ENCODE measurements at places on chromosomes 12 and 14. TPM values are rescaled to one million over a fixed set of nuclear protein-coding genes. Genes with fewer than 3 reads are reported as not detected.
A peak's percentile ranks its signal among the peaks of the same experiment; 100 is the strongest.

DNA sequence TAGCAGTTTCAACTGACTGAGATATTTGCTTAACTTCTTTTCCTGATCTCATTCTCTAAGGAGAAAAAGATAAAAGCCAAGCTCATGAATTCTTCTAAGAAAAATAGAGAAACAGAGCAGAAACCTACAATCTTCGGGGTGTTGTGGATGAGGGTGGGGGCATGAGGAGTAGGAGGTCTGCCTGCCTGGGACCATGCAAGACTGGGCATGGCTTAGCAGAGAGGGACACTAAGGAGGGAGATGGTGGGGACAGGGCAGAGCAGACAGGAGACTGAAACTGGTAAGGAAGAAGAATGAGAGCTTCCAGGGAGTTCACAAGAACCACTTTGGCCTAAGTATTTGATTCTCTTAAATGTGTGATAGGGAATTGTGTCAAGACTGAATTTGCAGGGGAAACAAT is 188.0 kb downstream of the CFAP54 start:
- DNase-seq, result no peak

DNA sequence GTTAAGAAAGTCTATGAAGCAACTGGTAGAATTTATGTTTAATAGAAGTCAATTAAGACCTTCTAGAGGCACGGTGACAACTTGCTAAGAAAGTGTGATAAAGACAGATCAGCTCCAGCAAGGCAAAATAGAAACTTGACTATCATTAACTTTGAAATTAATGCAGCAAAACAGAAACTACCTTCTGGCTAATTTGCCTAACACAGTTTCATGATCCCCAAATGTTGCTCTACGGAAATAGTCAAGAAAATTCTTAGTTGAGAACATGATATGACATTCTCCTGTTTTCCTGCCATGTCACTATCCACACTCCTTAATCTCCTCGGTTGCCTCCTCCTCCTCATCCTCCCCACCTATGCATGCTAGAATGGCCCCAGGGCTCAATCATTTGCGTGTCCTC is 4.2 kb downstream of the DENND5B start:
- DNase-seq, result no peak

DNA sequence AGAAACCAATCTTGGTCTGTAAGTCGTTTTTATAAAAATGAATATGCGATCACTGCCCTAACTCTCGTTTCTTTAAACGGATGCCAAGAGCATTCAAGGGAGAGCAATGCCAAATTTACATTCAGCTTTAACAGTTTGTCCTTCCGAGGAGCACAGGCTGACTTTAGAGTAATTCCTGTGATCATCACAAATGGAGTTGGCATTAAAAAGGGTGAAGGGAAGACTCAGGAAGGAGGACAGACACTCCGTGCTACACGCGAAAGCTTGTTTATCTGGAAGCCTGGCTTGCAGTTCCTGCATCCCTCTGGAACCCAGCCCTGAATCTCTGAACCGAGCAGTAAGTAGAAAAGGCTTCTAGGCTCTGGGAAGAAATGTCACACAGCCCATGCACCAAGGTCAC is 78.4 kb downstream of the PAPOLA start:
- DNase-seq, result no peak

- DNase-seq, result peak; percentile 27
Observed at GRCh38 chr14:50944647-50945413, 547 bp upstream of the PYGL start.

- no peak for DNase-seq
Observed at GRCh38 chr12:67593461-67594330, 54.8 kb upstream of the DYRK2 start.

DNA sequence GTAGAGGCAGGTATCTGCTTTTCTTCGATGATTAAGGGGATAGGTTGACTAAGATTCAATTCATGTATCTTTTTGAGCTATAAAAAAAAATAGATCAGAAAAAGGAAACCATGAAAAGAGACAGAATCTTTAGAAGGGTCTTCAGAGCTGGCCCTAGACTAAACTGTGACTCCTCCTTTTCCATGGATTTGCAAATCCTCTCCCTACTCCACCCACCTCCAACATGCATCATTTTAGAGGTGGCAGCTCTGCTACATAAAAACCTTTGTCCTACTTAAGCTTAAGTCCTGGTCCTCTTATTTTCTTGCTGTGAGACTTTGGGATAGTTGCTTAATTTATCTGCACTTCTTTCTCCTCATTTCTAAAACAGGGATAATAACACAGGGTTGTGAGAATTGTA is 48.4 kb upstream of the LIMA1 start:
- DNase-seq, result no peak

- DNase-seq, result no peak
Observed at GRCh38 chr12:92732716-92733115, 29.9 kb downstream of the PLEKHG7 start.

DNA sequence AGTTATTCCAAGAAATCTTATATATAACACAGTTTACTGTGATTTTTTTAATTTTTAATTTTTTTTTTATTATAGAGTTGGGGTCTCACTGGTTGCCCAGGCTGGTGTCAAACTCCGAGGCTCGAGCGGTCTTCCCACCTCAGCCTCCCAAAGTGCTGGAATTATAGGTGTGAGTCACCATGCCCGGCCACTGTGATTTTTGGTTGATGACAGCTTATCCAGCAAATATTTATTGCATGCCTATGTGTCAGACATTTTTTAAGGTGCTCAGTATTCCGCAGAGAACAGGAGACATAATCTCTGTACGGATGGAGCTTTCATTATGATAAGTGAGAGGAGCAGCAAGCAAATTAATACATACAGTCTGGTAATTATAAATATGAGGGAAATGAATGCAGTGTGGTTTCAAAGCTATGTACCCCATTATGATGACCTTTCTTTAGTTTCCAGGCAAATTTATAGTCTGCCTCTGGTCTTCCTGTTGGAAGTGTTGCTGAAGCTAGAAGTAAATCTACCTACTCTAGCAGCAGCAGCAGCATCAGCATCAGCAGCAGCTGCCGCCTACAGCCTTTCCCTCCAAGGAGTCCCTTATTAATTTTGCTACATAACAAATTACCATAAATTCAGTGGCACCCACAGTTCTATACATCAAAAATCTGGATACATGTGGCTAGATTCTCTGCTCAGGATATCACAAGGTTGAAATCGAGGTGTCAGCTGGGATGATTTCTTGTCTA is 32.3 kb downstream of the FRS2 start:
- DNase-seq, result no peak

DNA sequence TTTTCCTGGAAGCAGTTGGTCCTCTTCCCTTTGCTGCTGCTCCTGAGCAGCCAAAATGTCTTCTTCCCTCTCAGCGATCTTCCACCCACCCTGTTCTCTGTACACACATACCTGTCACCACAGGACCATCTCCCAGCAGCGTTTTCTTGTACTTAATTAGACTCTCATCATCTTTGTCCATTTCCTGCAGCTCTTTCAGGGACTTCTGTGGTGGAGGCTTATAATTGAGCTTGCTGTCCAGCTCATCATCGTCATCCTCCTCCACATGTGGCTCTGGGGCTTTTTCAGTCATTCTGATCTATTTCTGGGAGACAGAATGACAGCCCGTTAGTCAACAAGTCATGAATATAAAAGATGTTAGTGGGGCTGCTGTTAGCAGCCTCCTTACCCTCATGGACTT is 11.0 kb downstream of the ARHGDIB start:
- peak; percentile 70 for DNase-seq

C3AR1 gene
- total RNA-seq, result 0.21 TPM

KLRK1 gene
- 0.50 TPM for total RNA-seq

TPH2 gene
- not detected for total RNA-seq

IL31 gene
- total RNA-seq, result not detected

ITGB7 gene
- total RNA-seq, result 32.5 TPM

P3H3 gene
- total RNA-seq, result 2.0 TPM

CDKN3 gene
- total RNA-seq, result 101 TPM

STYK1 gene
- not detected for total RNA-seq

GYS2 gene
- total RNA-seq, result not detected

OTOGL gene
- not detected for total RNA-seq

LGR5 gene
- not detected for total RNA-seq

GPR68 gene
- 1.3 TPM for total RNA-seq

TMEM233 gene
- total RNA-seq, result not detected

KLHL33 gene
- 0.07 TPM for total RNA-seq

APOF gene
- not detected for total RNA-seq

SPPL3 gene
- total RNA-seq, result 22.2 TPM

C1R gene
- total RNA-seq, result 1.5 TPM
